Stimulated activated CD4-positive, alpha-beta T cell treated with anti-CD3 and anti-CD28 coated beads, TNF-alpha, amount 100 ng/mL, for 1 hour (primary cell): ENCODE measurements at places on chromosomes 1 and 21.

DNA sequence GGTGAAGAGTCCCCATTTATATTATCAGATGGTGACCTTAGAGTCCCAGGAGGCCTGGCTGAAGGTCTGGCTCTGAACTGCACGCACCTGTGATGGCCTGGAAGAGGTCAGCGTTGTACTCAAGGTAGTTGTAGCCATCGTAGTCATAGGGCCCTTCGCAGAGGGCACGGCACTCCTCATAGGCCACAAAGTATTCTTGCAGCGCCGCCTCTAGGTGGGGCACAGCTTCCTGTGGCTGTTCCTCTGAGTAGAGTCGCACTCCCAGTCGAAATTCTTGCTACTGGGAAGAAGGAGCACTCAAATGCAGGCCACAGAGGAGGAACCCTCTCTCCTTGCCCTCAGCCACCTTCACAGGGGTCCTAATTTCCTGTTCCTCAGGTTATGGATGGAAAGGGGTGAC lies 7.7 kb downstream of the P3H1 start:
- no peak for DNase-seq

DNA sequence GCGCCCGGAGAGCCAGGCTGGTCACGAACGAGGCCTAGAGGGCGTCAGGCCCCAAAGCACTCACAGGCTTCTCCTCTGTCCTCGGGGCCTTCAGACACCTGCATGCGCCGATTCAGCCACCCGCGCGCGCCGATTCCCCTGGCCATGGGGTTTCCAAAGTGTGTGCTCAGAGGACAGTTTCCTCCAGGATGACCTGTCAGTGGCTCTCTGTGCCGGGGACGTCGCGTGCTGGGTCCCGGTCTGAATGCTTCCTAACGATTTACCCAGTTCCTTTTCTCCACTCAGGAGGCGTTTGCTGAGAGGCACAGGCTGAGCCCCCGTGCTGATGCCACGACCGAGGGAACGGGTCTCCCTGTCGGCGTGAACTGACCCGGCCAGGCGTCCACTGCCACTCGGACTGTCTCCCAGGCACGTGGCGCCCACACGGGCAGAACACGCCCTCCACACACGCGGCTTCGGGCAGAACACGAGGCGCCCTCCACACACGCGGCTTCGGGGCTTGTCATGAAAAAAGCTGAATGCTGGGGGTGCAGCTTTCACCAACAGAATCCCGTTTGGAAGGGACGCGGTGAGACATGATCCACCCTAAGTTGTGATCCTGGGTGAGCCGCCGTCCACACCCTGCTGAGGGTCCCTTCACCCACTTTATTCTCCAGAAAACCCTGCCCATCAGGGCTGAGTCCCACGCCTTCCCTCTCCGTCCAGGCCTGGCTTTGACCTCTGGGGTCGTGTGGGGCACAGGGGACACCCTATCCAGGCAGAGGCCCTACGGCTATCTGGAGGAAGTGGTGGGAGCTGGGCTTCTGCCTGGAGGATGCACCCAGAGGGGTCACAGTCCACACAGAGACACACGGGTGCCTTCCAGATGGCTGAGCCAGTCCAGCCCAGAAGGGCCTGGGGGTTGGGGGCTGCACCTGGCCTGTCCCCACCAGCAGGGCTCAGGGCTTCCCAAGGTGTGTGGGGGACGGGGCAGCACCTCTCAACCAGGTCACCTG lies 56.1 kb downstream of the COL6A1 start:
- no peak for DNase-seq

- no peak for DNase-seq
Measured at GRCh38 chr21:44471996-44472395, 16.7 kb downstream of the LRRC3 start.

DNA sequence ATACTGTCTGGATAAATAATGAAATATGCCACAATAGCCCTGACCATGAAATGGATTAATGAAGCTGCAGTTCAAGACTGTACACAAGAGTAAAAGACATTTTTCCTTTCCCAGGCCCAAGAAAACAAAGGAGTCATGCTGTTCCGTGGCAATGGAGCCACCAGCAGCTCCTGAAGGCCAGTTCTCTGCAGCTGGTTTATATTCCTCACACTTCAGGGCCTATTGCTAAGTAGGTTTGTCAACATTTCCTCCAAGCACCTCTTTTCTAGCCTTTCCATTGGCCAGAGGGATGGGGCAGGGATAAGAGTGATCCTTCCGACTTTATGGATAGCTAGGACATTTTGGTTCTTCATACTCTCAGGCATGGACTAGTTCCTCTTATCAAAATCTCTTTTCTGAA lies 24.2 kb upstream of the RGL1 start:
- DNase-seq, result no peak

DNA sequence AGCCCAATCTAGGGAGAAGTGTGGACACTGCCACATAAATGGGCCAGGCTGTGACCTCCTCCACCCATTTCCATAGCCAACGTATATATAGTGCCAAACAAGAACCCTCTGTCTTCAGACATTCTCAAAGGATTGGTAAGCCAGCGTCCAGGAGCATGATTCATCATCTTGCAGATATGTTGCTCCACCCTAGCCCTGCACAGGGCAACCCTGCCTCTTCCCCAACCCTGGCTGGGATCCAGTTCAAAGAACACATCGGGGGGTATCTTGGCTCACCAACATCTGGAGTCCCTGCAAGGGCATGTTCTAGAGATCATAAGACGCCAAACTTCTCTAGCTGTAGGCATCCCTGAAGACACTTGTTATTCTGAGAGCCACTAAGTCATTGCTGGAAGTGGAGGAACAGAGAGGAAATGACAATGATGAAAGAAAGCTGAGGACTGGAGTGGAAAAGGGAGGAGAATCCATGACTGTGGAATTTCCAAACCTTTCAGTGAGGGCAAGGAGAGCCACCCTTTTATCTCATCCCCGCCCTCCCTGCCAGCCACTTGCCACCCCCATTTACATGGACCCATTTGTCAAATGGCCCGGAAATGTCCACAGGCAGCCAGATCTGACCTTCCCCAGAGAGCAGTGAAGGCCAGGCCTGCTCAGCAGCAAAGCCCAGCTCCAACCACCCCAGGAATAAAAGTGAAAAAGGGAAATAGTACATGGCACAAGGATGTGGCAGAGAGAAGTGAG lies 144.1 kb upstream of the CTTNBP2NL start:
- DNase-seq, result no peak

DNA sequence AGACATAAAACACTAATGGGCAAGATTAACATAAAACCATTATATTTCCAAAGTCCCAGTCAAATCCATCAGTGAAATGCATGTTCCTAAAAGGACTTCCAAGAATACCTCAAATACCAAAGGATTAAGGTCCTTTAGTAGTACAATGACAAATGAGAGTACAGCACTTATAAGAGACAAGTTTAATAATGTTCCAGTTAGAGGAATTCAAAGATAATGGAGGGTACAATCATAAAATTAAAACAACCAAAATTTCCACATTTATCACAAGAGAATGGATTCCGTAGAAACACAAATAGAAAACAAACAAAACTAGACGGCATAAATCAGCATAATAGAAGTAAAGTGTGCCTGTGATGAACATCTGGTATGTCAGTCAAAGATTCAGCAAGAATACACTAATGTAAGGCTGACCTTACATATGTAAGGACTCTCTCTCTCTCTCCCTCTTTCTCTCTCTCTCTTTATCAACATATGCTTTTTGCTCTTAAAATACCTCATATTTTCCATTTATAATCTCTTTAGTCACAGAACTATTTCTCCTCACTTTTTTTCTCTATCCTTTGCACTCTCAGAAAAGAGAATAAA lies 32.8 kb upstream of the C1orf53 start:
- DNase-seq, result no peak

- no peak for DNase-seq
Measured at GRCh38 chr1:47554901-47555300, 117.1 kb downstream of the FOXD2 start.

DNA sequence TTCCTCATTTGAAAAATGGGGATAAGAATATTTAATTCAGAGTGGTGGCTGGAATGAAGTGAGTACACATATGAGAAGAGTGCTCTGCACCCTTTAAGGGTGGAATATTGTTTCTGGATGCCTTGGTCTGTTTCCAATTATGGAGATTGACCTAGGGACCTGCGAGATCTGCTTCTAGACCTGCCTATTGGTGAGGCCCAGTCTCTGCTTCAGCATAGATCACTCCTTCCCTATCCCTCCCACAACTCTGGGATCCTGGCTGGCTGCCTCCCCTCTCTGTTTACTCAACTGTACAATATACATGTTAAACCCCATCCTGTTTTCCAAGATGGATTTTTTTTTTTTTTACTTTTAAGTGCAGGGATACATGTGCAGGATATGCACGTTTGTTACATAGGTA lies 6.4 kb upstream of the LDLRAD1 start:
- no peak for DNase-seq

GRCh38 chr1:115718011-115718754 lies 50.3 kb downstream of the CASQ2 start:
- no peak for DNase-seq

GRCh38 chr1:111818081-111818480 lies 62.4 kb downstream of the DDX20 start:
- no peak for DNase-seq

GRCh38 chr21:32370998-32371766 lies 21.6 kb downstream of the URB1 start:
- DNase-seq, result no peak

GRCh38 chr1:183877053-183877720 lies 72.3 kb downstream of the RGL1 start:
- DNase-seq, result no peak

GRCh38 chr1:65113298-65113697 lies 34.7 kb upstream of the AK4 start:
- DNase-seq, result no peak

DNA sequence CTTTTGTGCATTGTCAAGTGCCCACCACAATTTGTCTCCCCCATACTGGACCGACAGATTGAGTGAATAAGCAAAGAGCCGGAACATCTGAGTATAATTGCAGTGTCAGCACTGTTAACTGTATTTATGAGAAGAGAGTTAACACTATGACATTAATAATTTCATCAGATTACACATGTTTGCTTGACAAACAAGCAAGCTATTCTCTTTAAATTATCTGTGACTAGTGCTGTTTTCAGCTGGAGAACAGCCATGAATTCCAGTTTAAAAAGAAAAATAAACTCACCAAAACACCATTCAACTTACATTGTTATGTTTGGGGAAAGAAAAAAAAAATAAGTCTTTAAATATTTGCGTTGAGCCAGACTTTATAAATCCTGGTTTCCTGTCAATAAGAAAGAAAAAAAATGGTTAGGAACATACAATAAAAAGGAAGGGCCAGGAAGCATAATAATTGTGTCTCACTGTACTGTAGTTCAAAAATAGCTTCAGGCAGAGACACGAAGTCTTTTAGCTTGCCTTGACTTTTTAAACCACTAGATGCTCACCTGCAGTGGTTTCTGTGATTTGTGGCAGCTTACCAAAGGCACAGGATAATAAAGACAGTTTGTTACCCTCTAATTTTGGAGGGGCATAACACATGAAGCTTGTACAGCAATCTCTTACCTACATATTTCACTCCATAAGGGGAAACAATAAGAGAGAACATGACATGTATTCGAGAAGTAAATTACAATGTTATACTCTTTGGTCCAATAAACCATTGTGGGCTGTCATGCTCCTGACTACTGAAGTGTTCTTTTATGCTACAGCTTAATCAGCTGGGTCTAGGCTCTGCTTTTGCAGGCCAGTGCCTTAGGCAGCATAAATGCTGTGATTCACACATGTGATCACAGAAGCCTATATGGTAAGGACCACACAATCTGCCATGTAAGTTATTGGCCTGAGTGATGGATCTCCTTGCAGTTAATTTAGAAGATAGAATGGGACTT lies 302.0 kb upstream of the ADGRL2 start:
- no peak for DNase-seq

DNA sequence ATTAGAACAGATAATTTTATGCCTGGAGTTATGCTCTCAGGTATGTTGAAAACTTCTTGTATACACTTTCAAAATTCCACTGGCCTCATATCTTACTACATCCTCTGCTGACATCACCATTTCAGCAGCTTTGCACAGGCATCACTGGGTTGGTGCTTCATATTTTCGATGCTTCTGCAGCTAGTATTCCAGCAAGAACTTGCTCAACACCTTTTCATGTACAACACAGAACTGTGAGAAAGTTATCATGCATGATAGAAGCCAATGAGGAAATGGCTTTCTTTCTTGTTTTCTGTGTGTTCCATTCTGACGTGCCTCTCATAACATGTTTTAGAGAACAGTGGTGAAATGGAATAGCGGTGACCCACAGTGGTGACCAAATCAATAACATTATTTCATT lies 5.1 kb upstream of the GBP5 start:
- no peak for DNase-seq

DNA sequence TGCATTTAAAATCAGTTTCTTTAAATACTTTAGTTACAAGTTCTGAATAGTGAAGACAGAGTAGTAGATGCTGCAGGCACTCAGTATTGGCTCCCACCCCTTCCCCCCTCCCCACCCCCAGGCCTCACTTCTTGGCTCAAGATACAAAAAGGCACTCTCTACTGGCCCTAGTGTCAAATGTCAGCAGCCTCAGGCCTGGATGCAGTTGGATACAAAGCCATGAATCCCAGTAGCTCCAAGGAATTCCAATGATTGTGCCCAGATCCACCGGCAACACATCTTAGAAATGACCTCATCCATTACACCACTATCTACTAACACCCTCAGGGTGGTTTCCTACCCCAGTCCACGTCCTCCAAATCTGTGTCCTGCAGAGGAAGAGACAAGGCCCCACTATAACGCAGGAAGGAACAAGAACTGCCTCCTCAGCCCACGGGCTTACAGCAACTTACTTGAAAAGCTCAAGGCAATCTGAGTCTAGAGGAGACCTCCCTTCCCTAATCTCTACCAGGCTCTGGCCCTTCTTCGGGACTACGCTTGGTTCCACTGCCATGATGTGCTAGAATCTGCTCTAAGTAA lies 17.6 kb downstream of the ACADM start:
- no peak for DNase-seq

DNA sequence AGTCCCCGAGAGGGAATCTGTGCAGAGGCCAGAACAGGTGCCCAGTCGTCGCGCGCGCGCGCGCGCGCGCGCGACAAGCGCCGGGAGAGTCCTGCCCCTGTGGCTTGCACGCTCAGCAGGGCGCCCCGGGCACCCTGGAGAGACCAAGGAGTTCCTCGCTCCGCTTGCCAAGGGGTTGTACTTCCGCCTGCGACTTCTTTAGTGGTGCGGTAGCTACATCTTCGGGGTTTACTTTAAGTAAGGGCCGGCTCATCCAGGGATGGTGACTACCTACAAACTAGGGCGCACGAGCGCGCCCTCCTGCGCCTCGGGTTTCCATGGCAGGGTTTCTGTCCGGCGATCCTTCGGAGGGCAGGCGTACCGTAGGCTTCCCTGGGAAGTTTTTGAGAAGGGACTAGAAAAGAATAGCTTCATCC lies 1.4 kb downstream of the LHX4 start:
- DNase-seq, result no peak
